ENCODE measurements at places on chromosomes 13 and 19. TPM values are rescaled to one million over a fixed set of nuclear protein-coding genes. Genes with fewer than 3 reads are reported as not detected.

- DNase-seq: no peak
Observed at GRCh38 chr13:49435992-49436391, 7.9 kb downstream of the CAB39L start.

DNA sequence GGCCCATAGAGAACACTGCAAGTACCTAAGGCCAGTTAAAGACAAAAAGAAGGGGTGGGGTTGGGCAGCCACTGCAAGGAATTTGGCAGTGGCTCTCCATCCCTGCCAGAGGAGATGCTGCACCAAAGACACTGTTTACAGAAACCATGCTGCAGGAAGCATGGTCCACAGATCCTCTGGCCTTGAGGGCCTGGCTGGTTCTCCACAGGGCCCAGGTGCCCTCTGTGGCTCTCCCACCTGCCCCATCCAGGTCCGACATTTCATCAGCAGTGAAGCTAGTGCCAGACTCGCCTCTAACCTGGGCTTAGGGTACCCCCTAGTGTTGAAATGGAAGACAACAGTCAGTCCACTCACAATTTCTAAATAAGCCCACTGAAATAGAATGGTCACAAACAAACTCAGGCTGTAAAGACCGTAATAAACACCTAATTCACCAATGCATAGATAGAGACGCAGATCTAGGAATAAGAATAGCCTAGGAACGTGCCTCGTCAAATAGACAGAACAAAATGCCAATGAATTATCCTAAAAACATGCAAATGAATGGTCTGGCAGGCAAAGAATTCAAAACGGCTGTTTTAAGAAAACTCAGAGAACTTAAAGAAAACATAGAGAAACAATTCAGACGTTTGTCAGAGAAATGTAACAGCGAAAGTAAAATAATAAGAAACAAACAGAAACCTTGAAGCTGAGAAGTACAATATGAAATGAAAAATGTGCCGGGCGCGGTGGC is 23.3 kb downstream of the LYPD4 start:
- no peak for DNase-seq

- DNase-seq: no peak
Observed at GRCh38 chr13:112940236-112940635, 28.8 kb upstream of the MCF2L start.

- DNase-seq: no peak
Observed at GRCh38 chr13:35785576-35786303, 309.3 kb upstream of the MAB21L1 start.

DNA sequence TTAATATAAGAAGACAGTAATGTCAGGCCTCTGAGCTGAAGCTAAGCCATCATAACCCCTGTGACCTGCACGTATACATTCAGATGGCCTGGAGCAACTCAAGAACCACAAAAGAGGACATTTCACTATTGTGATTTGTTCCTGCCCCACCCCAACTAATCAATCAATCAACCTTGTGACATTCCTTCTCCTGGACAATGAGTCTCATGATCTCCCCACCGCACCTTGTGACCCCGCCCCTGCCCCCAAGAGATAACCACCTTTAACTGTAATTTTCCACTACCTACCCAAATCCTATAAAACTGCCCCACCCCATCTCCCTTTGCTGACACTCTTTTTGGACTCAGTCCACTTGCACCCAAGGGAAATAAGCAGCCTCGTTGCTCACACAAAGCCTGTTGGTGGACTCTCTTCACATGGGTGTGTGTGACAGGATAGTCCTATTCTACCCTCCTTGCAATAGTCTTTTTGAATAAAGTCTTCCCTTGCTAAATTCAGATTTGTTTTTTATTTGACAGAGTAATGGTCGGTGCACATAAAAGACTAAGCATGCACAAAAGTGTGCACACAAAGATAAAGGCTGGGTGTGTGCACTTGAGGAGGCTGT is 14.0 kb downstream of the CD70 start:
- no peak for DNase-seq

- peak; percentile 100 for DNase-seq
Observed at GRCh38 chr19:36014012-36014924, at the start of gene ALKBH6. ALKBH6 (minus strand) TSS chr19:36014213; CDS start chr19:36013397, 816 bp downstream.

DNA sequence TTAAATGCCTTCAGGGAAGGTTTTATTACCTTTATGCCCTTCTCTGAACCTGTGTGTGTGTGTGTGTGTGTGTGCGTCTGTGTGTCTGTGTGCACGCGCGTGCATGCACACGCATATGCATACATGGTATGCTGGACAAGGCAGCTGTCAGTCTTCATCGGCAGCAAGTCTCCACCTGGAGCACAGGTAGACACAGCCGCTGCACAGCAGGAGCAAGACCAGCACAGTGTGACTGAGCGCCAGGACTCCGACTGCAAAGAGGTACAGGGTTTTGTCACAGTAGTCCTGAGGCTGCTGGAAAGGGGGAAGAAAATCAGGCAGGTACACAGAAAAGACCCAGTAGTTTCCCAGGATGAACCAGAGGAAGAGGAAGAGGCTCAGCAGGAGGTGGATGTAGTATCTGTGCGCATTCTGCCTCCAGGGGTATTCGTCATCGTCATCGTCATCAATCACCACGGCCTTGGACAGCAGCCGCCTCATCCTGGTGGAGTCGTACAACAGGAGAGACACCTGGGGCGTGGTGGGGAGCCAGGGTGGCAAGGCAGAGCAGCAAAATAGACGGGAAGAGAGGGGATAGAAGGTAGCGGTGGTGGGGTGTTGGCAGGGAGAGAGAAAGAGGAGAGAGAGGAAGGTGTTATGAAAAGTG is 12.8 kb upstream of the DHRS12 start:
- no peak for DNase-seq

GRCh38 chr13:76316998-76317527 is 569.1 kb downstream of the KCTD12 start:
- DNase-seq: no peak

DNA sequence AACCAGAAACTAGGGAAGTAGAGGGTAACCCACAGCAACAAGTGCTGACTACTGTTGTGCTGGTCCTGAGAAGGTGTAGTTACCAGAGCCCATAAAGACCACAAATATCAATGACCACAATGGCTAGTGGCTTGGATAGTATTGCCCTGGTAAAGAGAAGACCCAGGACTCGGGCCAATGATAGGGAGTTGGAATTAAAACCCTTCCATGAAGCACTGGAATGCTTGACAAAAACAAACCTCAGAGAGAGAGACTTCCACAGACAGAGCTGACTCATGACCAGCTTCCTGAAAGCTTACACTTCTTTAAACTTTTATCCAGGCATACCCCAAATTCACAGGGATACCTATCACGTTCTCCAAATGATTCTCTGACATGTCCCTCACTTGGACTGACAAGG is 60.5 kb downstream of the WDR87 start:
- no peak for DNase-seq

The LGALS13 gene
- total RNA-seq: not detected

The SAMD1 gene
- total RNA-seq: 58.0 TPM

The KLK3 gene
- total RNA-seq: not detected

DNA sequence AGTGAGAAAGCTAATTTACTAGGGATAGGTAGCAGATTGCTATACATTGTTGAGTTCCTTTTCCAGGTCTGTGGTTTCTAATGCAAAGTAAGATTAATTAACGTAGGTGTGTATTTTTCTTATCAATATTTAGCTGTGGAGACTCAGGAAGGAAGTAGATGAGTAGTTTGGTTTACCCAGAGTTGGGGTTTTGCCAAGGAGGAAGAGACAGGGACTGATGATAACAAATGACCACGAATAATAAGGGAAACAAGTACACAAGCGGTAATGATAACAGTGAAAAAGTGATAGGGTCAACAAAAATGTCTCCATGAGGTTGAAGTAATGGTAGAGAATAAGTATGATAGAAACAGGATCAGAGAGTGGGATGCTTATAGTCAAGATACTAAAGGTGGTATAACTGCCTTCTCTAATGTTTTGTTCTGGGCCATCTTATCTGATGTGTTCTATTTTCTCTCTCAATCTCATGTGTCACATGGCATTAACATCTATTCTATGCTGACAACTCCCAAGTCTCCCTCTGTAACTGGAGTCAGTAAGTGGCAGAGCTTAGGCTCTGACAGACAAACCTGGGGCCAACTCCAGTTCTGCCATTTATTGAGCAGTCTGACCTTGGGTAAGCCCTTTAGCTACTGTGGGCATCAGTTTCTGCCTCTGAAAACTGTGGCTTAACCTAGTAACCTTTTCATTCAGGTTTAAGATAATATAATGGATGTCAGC is 8.8 kb downstream of the OBI1 start:
- no peak for DNase-seq

The SHISA7 gene
- not detected for total RNA-seq

DNA sequence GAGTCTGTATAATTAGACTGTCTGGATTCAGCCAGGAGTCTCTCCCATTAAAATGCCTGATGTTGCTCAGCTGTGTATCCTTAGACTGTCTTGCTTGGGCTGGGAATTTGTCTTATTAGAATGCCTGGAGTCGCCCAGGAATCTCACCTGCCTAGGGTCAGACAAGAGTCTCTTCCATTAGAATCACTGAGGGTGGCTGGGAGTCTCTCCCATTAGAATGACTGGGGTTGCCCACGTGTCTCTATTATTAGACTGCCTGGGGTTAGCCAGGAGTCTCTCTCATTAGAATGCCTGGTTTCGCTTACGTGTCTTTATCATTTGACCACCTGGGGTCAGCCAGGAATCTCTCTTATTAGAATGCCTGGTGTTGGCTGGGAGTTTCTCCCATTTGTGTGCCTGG is 1450.0 kb downstream of the UQCRFS1 start:
- DNase-seq: no peak

- no peak for DNase-seq
Observed at GRCh38 chr19:41863209-41863931, 3.3 kb downstream of the RPS19 start.
